Activated CD4-positive, alpha-beta memory T cell treated with anti-CD3 and anti-CD28 coated beads for 36 hours (primary cell): ENCODE measurements at places on chromosomes 1 and 21.

GRCh38 chr1:227937031-227937837, 10.5 kb downstream of the WNT9A start:
- H3K27me3 ChIP-seq = no peaks in the 10 kb centered on the region
- no peak for DNase-seq
- peak overlapping the region; percentile 2 for H3K27ac ChIP-seq
- peaks cover 9% of the 10 kb centered on the region for H3K4me1 ChIP-seq
- peaks cover 2% of the 10 kb centered on the region for H3K36me3 ChIP-seq

DNA sequence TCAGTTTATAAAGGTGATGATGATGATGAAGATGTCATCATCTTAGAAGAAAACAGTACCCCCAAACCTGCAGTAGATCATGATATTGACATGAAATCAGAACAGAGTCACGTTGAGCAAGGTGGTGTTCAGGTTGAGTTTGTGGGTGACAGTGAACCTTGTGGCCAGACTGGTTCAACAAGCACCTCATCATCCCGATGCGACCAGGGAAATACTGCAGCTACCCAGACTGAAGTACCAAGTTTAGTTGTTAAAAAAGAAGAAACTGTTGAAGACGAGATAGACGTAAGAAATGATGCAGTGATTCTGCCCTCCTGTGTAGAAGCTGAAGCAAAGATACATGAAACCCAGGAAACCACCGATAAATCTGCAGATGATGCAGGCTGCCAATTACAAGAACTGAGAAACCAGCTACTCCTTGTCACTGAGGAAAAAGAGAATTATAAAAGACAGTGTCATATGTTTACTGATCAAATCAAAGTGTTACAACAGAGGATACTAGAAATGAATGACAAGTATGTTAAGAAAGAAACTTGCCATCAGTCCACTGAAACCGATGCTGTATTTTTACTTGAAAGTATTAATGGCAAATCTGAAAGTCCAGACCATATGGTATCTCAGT, 16.0 kb upstream of the CHAF1B start:
- peaks cover 9% of the 10 kb centered on the region for H3K4me1 ChIP-seq
- peak overlapping the region; percentile 53 for H3K27ac ChIP-seq

DNA sequence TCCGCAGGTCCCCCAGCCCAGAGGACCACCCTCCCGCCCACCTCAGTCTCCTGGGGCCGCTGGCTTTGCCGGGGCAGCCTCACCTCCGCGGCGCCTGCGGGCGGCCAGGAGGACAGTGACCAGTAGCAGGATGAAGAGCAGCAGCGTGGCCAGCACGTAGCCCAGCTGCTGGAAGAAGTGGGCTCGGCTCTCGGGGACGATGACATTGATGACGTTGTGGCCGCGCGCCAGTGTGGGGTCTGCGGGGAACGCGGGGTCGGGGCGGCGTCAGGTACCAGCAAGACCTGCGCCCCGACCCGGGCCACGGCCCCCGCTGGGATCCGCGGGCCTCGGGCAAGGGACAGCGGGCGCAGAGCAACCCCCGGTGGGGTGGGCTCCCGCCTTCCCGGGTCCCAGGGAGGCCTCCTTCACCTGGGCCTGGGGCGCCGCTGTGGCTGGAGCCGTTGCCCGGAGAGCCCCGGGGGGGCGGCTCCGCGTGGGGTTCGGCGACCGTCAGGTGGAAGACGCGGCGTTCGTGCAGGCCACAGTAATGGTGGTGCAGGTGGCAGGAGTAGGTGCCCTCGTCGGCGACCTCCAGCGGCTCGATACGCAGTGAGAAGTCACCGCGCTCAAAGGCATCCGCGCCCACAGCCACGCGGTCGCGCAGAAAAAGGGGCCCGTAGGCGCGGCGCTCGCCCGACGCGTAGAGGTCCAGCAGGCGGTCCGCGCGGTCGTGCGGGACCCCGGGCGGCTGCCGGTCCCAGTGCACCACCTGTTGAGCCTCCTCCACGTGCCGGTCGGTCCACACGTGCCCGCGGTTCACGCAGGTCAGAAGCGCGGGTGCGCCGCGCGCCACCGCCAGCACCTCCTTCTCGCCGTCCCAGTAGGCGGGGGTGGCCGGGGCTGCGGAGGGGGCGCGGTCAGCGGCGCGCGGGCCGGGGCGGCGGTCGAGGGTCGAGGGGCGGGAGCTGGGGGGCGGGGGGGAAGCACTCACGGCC, 3.8 kb downstream of the MXRA8 start:
- H3K36me3 ChIP-seq = no peaks in the 10 kb centered on the region
- no peak for DNase-seq
- peaks cover 6% of the 10 kb centered on the region for H3K4me1 ChIP-seq
- no peak overlapping the region for H3K27ac ChIP-seq
- H3K4me3 ChIP-seq = no peak overlapping the region

DNA sequence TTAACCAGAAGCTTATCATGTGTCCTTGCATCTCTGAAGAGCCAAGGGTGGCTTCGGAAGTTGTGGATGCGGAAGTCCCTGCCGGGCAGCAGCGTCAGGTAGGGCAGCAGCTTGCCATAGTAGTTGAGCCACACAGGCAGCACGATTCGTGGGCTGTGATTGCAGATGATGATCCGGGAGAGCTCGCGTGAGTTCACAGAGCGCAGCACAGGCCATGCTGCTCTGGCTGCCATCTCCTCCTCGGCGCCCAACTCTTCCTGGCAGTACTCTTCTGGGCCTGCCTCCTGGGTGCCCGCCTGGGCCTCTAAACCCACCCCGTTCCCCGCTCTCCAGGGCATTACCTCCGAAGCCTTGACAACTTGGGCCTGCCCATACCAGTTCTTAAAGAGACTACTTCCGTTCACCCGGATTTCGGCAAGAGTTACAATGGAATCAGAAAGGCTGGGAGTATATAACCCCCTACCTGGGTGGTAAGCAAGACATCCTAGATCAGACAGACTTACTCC, at the start of gene VHLL:
VHLL (minus strand) TSS at position 456 of the 506 bp plus-strand sequence; CDS start at position 338, 118 bp downstream.
- H3K4me1 ChIP-seq = peaks cover 16% of the 10 kb centered on the region
- H3K27me3 ChIP-seq = no peaks in the 10 kb centered on the region
- no peaks in the 10 kb centered on the region for H3K36me3 ChIP-seq

GRCh38 chr1:56978819-56979218, 13.0 kb upstream of the C8B start:
- no peak for DNase-seq
- no peaks in the 10 kb centered on the region for H3K36me3 ChIP-seq
- H3K27ac ChIP-seq = no peak overlapping the region
- H3K27me3 ChIP-seq = peaks cover 7% of the 10 kb centered on the region
- no peak overlapping the region for H3K4me3 ChIP-seq
- no peaks in the 10 kb centered on the region for H3K4me1 ChIP-seq

GRCh38 chr1:14724678-14725077, 126.2 kb downstream of the KAZN start:
- no peak for DNase-seq
- peaks cover 4% of the 10 kb centered on the region for H3K27me3 ChIP-seq
- no peaks in the 10 kb centered on the region for H3K36me3 ChIP-seq
- no peak overlapping the region for H3K4me3 ChIP-seq
- no peaks in the 10 kb centered on the region for H3K4me1 ChIP-seq
